DMS 273 treated with DMSO at 0.1 percent for 48 hours (cell line): ENCODE measurements at places on chromosomes 7 and 10.

DNA sequence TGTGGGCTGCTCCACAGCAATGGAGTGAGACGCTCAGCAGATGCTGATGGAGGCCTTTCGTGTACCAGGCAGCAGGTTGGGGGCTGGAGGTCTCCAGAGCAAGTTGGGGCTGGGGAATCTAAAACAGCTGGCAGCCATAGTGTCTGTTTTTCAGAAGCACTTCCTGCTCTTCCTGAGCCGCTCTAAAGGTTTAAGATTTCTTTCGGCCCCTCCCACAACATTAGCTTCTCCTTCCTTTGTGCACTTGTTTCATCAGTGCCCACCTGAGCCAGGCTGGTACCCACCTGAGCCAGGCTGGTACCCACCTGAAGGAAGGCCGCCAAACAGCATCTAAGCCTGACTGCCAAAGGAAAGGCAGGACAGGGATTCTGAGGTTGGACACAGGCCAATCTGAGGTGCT is 18.4 kb upstream of the WAPL start:
- DNase-seq, result no peak

- no peak for DNase-seq
Measured at GRCh38 chr7:26485367-26485934, 193.8 kb downstream of the SNX10 start.

DNA sequence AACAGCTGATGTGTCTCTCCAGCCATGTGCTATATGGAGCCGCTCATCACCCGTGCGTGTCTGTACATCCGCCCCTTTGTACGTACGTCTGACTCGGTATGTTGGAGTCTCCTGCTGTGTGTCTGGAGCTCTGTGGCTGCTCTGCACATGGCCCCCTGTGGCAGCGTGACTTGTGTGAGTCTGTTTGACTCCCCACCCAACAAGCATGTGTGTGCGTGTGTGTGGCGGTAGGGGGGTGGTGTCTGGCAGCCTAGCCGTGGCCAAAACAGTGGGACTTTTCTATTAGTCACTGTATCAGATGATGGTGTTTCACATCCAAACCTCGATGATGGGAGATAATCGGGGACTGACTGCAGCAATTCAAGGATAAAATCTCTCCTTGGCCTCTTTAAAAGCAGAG is 94.1 kb downstream of the COL13A1 start:
- no peak for DNase-seq

DNA sequence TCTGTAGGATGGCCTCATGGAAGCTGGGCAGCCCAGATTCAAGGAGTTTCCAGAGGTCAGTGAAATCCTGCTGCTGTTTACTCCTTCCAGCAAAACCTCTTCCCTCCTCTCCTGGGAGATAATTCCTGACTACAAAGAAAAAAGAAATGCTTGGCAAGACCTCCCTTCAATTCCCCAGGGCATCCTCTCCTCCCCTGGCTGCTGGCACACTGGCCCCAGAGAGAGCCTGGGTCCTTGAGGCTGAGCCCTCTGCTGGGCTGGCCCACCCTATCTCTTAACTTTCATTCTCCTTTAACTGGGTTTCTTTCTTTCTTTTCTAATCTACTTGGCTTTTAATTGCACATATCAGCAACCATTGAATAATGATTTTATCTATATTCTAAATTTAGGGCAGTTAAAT is 7.7 kb downstream of the DRGX start:
- no peak for DNase-seq

- DNase-seq, result no peak
Measured at GRCh38 chr7:28528899-28529298, 116.6 kb downstream of the CREB5 start.

GRCh38 chr7:87148332-87148955 is 3.8 kb upstream of the DMTF1 start:
- DNase-seq, result peak; percentile 72

DNA sequence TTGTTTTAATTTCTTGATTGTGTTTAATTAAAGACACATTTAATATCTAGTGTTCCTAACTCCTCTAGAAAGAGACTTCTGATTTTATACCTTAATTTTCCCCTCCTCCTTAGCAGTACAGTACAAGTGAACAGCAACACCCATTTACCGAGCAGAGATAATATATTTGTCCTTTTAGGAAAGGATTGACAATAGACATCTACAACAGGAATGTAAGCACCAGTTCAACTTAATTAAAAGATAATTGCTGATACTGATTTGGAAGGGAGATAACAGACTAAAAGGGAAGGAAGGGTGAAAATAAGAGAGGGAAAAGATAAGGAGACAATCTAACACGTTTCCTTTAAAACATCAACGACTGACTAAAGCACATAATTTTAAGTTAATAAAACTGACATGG is 119.3 kb downstream of the SRPK2 start:
- DNase-seq, result no peak

DNA sequence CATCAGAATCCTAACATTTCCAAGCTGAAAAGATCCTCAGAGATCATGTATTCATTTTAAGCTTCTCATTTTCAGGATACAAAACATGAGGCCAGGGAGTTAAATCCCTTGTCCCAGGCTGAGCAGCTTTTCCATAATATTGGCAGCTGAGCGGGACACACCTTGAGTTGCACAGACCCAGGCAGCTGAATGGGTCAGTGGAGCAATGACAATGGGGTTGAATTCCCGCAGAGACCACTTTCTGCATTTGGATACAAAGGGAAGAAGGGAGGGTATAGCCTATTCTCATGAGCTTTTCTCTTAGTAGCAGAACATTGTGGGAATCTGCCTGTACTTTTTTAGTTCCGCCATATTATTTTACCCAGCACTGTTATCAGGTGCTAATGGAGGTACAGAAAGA is 49.5 kb downstream of the PRR15 start:
- DNase-seq, result no peak

GRCh38 chr7:43888993-43889945 is 17.1 kb downstream of the URGCP start:
- DNase-seq, result no peak

DNA sequence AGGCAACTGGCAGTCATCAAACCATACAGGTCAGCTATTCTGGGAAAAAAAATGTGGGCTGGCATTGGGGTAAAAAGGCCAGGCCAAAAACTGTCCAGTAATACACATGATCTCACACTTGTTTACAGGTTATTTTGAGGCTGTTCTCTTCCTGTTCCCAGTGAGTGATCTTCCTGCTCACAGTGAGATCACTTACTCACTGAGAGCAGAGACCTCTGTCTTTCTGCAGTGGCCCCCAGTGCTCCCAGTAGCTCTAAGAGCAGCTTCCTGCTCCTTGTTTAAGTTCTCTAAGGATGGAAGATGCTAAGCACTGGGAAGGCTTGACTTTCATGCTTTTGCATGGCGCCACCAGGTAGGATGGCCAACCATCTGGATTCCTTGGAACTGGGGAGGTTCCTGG is 93.5 kb upstream of the KIAA1217 start:
- no peak for DNase-seq
